Activated CD8-positive, alpha-beta memory T cell treated with anti-CD3 and anti-CD28 coated beads for 48 hours (primary cell): ENCODE measurements at places on chromosomes 4 and X.

DNA sequence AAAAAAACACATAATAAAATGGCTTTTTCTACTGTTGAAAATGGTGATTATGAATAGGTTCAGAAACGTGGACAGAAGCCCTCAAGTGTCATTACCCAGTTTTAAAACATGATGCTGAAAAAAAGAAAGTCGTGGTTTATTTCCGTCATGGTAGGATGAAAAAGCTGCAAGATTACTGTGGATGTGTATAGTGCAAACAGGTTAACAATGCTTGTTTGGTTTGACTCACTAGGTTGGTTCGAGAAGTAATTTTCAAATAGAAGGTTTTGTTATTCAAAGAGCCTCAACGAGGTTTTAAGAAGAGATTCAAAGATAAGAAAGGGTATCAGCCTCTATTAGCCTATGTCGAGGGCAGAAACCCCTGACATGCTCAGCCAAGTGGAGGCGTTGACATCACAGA lies 2.5 kb upstream of the RXFP1 start:
- no peak for DNase-seq

- DNase-seq = no peak
Measured at GRCh38 chr4:147820975-147821374, 89.1 kb downstream of the ARHGAP10 start.

GRCh38 chrX:14590216-14590615 lies 60.9 kb downstream of the GLRA2 start:
- no peak for DNase-seq

DNA sequence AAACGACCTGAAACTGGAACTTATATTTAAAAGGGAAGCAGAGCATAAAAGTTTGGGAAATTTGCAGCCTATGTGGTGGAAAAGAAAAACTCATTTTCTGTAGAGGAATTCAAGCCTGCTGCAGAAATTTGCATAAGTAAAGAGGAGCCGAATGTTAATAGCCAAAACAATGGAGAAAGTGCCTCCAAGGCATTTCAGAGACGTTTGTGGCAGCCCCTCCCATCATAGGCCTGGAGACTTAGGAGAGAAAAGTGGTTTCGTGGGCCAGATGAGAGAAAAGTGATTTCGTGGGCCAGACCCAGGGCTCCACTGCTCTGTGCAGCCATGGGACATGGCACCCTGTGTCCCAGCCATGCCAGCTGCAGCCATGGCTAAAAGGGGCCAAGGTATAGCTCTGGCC lies 361.9 kb downstream of the PCDH19 start:
- no peak for DNase-seq

- no peak for DNase-seq
Measured at GRCh38 chr4:88017516-88018297, 10.3 kb downstream of the PKD2 start.

DNA sequence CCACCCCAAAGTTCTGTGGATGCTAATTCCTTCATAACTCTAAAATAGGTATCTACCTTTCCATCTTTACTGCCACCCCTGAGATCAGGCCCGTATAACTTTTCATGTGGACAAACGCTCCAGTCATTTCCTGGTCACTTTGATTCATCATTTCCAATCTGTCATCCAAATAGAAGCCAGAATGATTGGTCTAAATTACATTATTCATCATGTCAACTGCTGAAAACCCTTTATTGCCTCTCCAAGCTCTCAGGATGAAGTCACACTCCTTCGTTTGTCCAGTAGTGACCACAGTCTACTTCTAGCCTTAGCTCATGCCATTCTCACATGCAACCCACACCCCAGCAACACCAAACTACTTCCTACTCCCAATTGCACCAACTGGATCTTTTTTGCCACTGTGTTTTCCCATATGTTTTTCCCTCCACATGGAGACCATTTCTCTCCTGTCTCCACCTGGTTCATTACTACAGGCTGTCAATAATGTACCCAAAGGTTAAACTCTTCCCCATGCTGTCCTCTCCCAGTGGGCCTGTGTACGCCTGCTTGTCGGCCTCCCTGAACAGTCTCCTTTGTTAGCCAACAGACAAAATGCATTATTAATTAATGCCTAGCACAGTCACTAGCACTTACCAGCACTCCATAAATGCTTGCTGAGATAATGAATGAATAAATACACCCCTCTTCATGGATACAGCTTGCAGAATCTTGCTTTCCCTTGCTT lies 382.6 kb upstream of the NOCT start:
- DNase-seq = no peak

- DNase-seq = peak; percentile 34
Measured at GRCh38 chr4:118352843-118353533, at the start of gene PRSS12. PRSS12 (minus strand) TSS chr4:118353003; CDS start chr4:118352720, 283 bp downstream.

DNA sequence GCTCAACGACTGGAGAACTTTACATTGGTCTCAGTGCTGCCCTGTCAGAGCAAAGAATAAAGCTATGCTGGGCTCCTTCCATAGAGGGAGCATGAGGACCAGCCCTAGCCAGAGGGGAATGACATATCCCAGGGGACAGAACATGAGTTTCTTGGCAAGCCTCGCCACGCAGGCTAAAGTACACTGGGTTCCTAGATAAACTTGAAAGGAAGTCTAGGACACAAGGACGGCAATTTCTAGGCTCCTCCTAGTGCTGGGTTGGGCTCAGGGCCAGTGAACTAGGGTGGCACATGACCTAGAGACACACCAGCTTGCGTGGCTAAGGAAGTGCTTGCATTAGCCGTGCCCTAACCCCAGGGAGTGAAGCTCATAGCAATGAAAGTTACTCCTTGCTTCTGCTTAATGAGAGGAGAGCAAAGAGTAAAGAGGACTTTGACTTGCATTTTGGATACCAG lies 141.0 kb downstream of the MAB21L2 start:
- no peak for DNase-seq

- no peak for DNase-seq
Measured at GRCh38 chrX:155632431-155633100, 19.8 kb upstream of the TMLHE start.

DNA sequence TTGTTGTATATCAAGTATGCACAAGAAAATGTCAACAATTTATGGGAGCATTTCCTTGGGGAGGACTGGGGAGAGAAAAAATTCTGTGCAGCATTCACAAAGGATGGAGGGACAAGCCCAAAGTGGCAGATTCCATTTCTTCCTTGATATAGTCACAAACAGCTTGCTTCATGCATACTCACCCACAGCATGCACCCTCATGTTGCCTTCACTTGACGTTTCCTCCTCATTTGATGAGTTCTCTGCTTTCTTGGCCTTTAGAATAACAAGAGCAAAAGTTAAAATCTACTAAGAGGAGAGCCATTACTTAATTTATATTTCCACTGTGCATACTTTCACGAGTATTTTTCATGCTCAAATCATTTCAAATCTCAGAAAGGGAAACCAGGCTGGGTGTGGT lies 37.7 kb downstream of the SPARCL1 start:
- DNase-seq = no peak

GRCh38 chrX:14697451-14697850 lies 168.1 kb downstream of the GLRA2 start:
- DNase-seq = no peak

DNA sequence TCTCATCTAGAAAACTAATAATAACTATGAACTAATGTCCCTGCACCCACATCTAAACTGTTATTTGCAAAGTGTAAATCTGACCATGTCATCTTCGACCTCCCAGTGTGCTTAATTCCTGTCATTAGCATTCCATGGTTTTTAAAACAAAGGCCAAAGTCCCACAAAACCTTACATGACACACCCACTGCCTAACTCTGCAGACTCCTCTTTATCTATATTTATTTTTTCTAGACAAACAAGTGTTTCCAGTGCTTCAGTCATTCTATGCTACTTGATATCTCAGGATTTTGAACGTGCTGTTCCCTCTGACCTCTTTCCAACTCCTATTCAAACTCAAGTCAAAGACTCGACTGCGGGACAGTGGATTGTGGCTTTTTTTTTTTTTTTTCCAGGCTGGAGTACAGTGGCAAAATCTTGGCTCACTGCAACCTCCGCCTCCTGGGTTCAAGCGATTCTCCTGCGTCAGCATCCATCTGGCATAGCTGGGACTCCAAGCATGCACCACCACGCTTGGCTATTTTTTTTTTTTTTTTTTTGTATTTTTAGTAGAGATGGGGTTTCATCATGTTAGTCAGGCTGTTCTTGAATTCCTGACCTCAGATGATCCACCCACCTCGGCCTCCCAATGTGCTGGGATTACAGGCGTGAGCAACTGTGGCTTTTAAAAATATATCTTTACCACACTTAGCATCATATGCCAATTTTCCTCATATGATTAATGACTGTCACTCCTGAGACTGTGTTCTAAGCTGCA lies 1511.0 kb downstream of the ARAP2 start:
- DNase-seq = no peak

- no peak for DNase-seq
Measured at GRCh38 chrX:131783555-131784308, 239.4 kb upstream of the STK26 start.

DNA sequence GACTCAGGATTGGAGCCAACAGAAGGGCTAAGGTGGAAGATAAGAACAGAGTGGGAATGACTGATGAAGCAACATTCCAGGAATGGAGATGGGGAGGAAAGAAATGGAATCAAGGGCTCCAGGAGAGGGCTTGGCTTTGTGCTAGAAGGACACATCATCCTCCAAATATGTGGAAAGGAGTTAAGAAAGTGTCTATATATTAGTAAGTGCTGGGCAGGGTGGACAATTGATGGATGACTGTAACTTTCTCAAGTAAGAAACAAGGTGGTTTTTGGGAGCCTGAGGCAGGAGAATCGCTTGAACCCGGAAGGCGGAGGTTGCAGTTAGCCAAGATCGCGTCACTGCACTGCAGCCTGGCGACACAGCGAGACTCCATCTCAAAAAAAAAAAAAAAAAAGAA lies 71.6 kb upstream of the NFKB1 start:
- DNase-seq = no peak

DNA sequence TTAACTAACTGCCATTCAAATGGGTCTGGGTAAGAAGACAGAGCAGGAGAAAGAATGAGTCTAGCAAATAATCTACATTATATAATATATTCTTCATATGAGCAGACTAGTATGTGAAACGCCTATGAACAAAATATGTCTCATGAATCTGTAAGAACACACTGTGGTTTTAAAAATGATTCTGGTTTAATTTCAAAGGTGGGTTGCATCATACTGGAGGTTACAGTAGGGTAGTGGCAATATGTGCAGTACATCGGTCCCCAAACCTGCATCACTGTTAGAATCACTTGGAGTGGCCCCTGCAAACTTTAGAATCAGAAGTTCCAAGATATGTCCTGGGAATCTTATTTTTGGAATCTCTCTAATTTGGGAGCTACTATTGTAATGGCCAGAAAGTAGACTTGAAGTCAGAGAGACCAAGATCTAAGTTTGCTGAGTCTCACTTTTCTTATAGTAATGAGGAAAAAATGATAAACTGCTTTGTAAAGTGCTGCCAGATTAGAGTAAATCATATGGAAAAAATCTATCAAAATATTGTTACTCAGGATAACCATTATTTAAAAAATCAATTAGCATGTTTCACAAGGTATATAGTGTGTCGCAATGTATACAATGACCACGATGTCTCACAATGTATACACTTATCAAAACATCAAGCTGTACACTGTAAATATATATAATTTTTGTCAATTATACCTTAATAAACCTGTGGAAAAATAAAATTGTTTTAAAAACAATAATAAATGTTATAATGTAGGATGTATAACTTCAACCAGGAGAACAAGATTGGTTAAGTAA lies 37.9 kb upstream of the ARSJ start:
- no peak for DNase-seq

DNA sequence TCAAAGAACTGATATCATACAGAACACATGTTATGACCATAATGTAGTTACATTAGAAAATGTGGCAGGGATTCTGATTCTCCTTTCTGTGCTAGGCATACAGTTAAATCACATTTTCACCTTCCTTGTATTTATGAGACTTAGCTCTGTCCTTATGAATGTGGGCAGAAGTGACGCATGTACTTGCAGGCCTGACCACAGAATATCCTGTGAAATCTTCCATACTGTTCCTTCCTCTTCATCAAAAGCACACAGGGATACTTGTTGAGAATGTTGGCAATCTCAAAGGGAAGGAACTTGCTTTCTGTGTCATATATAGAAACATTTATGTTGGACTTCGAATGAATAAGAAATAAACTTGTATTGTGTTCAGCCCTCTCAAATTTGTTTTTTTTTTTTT lies 17.2 kb upstream of the MYOZ2 start:
- no peak for DNase-seq

- no peak for DNase-seq
Measured at GRCh38 chr4:153114771-153115321, 89.4 kb upstream of the TRIM2 start.

GRCh38 chr4:33959519-33959918 lies 2284.8 kb downstream of the ARAP2 start:
- no peak for DNase-seq

DNA sequence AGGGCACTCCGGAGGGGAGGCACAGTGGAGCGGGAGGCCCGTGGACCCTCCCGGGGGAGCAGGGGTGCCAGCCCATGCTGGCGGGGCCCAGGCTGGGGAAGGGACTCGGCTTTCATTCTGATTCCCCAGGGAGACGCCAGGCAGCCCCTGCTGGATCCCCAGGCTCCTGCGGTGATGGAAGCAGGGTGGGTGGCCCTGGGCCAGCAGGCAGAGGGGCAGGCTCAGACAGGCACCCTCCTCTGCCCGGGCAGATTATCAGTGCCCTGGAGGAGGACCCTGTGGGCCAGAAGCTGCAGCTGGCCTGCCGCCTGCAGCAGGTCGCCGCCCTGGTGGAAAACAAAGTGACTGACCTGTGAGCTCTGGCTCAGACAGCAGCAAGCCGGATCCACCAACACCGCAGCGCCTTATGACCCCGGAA lies 2.1 kb upstream of the SRPK3 start:
- DNase-seq = no peak

DNA sequence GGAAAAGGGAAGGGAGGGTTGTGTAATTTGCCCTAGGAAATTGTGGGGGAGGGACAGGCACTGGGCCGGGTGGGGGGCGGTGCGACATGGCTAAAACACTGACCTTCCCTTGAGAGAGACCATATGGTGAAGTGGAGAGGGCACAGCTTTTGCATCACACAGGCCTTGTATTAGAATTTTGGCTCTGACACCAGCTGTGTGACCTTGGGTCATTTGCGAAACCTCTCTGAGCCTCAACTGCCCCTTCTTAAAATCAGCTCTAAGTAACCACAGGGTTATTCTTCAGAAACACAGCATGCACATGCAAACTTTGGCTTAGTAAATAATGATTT lies 25.8 kb downstream of the PDGFRA start:
- no peak for DNase-seq

DNA sequence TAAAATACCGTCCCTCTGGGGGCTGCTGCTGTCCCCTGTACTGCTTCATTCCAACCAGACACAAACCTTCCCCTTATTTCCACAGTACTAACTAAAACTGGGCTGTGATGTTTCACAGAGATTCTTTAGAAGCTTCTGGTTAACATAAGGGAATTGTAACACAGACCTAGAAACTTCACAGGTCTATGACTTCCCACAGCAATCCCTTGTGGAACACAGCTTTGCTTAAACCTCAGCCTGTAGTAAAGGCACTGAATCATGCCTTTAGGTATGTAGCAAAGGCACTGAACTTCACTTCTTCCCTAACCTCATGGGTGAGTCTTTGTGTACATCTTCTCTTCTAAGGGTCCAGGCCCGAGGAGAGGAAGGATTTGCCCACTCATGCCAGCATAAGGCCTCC lies 49.4 kb downstream of the SPINK2 start:
- no peak for DNase-seq

GRCh38 chrX:128818690-128819089 lies 704.6 kb downstream of the SMARCA1 start:
- no peak for DNase-seq

- no peak for DNase-seq
Measured at GRCh38 chr4:592825-593520, 16.9 kb upstream of the TMEM271 start.

- no peak for DNase-seq
Measured at GRCh38 chr4:173345648-173346047, 11.5 kb upstream of the HMGB2 start.
